T-cell (primary cell): ENCODE measurements at places on chromosomes 1 and 21. TPM values are rescaled to one million over a fixed set of nuclear protein-coding genes. Genes with fewer than 3 reads are reported as not detected.

NUP210L gene
- 0.18 TPM for total RNA-seq

ACTL8 gene
- not detected for total RNA-seq

PRRX1 gene
- not detected for total RNA-seq

NENF gene
- 17.4 TPM for total RNA-seq

TDRD10 gene
- not detected for total RNA-seq

RIMKLA gene
- total RNA-seq, result 0.16 TPM

OR2G6 gene
- total RNA-seq, result not detected

MMP23B gene
- total RNA-seq, result 7.3 TPM

LRRIQ3 gene
- 2.6 TPM for total RNA-seq

LHX8 gene
- not detected for total RNA-seq

ALX3 gene
- total RNA-seq, result not detected

ATP5PF gene
- total RNA-seq, result 52.2 TPM

KCNE2 gene
- total RNA-seq, result not detected

C1orf185 gene
- total RNA-seq, result not detected

CLCA1 gene
- total RNA-seq, result not detected

GJA5 gene
- total RNA-seq, result not detected

TNFRSF18 gene
- total RNA-seq, result 13.3 TPM
